DMS79 (cell line): ENCODE measurements at places on chromosomes 1 and 21.

GRCh38 chr1:115670476-115671175, 28.9 kb downstream of the VANGL1 start:
- peak; percentile 90 for DNase-seq

DNA sequence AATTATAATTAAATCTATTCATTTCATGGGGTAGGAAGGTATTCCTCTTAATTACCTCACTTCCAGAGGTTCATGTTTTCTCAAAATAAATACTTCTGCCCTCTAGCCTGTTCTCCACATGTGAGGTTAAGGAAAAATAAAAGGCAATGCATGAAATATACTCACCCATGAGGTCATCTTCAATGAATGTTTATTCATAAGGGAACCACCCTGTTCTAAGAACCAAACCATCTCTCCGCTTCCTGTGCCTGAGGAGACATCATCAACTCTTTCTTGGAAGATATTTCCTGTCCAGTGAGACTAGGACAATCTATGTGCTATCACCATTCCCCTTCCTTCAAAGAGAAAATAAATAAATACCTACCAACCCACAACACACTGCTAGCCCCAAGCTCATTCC, 513.7 kb upstream of the PLXNA2 start:
- DNase-seq, result no peak

DNA sequence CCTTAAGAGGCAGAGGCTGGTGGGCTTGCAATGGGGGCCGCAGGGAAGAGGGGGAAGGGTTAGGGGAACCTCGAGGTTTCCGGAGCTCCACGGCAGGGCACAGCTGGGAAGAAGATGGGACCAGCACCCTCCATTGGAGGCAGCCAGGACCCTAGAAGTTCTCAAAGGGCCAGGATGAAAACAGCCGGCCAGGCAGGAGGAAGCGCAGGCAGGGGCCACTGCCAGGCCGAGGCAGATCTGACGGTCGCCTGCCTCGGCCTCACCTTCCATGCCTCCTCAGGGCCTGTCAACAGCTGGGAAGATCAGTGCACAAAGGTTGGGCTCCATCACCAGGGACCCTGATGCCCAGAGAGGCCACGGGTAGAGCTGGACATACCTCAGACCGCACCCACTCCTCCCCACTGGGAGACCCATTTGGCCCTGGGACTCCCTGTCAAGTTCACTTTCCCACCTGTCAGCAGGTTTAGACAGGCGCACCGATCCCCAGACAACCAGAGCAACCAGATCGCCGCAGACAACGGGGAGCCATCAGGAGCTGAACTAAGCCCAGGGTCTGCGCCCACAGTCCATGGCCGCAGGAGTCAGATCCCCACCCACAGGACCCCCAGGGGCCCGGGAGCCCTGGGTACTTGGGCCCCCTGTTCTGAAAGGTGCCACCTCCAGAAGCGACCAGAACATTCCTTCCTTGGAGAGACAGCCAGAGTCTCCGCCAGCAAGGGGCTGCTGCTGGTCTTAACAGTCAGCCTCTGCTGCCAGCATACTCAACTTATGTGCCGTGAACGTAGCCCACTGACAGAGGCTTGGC, 2.2 kb downstream of the SLC19A1 start:
- no peak for DNase-seq

DNA sequence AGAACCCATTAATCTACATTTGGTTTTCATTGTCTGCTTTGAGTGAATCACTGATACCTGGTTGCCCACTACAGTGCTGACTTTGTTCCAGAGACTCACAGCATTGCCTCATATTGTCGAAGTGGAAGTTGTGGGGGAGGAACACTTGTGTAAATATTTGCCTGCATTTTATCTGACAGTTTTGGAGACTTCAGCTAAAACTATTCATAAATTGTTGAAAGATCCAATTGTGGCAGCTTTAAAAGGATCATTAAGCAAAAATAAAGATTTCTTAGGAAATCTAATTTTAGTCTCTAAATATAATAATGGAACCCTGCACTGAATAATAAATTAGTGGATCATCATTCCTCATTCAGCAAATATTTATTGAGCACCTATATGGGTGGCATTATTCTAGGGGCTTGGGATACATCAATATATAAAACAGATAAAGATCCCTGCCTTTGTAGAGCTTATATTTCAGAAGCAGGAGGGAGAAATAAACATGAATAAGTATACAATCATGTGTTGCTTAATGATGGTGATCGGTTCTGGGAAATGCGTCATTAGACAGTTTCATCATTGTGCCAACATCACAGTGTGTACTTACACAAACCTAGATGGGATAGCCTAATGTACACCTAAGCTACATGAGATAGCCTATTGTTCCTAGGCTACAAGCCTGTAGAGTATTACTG, 73.5 kb downstream of the OSBPL9 start:
- DNase-seq, result no peak

DNA sequence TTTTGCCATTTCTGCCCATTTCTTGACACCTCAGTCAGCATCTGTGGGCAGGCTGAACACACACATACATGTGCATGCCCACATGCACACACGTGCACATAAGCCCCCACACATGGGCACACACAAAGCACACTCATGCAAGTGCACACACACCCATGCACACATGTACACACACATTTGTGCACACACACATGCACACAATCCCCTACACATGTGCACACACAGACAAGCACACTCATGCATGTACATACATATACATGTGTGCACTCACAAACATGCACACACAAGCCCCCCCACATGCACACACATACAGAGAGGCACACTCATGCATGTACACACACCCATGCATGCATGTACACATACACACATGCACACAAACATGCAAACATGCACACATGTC, 83.5 kb upstream of the ACTRT2 start:
- no peak for DNase-seq

DNA sequence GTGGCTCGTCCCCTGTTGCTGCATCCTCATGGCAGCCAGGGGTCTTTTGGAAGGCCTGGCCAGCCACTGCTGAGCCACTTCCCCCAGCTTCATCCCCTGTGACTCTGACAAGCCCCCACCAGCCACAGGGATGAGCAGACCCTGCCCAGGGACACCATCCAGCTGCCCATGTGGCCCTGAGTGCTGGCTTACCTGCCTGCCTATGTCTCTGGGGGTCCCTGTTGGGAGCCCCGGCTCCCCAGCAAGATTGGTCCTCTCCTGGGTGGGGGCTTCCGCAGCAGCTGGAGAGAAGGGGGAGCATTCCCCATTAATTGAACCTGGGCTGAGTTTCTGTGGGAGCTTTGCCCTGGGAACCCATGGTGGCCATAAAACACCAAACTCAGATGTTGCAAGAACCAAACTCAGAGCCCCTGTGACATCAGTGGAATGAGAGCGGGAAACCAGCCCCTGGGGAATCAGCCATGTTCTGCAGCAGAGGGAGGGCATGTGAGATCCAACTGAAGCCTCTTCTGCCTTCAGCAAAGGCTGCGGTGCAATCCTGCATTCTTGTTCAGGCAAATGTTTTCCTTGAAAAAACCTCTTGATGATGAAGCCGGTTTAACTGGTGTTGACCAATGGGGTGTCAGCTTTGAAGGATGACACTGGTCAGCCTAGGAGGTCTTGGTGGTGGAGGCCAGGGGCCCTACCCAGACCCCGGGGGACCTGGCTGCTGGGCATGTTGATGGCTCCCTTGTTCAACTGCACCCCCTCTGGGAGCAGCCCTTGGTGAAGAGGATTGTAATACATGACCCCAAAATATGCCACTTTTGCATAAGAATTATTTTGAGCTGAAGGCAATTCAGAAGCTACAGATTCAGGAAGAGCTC, 28.3 kb upstream of the COL18A1 start:
- DNase-seq, result no peak
